ENCODE measurements at places on chromosomes 13 and 19.

- DNase-seq, result no peak
Observed at GRCh38 chr19:49875857-49876421, 1.2 kb downstream of the AKT1S1 start.

DNA sequence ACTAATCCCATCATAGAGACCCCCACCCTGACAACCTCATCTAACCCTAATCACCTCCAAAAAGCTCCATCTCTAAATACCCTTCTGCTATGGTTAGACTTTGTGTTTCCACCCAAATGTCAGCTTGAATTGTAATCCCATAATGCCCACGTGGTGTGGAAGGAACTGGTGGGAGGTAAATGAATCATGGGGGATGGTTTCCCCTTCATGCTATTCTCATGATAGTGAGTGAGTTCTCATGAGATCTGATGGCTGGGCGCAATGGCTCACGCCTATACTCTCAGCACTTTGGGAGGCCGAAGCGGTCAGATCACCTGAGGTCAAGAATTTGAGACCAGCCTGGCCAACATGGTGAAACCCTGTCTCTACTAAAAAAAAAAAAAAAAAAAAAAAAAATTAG lies 2.6 kb downstream of the VMAC start:
- no peak for DNase-seq

DNA sequence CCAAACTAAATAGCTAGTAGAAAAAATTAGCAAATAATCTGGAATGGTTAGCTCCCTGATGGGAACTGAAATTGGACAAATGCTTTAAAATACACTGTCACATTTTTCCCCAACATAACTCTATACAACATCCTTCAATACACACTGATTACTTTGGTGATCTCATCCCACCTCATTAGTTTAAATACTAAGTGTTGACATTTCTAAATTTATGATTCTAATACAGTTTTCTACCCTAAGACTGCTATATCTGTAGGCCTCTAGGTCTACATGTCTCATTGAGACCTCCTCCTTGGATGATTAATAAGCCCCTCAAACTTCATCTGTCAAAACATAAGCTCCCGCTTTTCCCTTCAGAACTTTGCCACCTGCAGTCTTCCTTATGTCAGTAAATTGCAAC lies 80.7 kb upstream of the SLITRK5 start:
- DNase-seq, result no peak

DNA sequence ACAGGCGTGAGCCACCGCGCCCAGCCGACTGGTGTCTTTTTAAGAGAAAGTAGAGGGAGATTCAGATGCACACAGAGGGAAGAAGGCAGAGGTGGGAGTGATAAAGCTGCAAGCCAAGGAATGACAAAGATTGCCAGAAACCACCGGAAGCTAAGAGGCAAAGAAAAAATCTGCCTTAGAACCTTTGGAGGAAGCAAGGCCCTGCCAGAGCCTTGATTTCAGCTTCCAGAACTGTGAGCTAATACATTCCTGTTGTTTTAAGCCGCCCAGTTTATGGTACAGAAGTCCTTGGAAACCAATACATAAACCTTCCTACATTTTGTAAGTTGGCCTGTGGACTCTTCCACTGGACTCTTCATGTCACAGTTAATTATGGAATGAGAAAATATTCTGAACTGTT lies 71.7 kb upstream of the SOX21 start:
- DNase-seq, result no peak

GRCh38 chr13:86445672-86446071 lies 646.5 kb upstream of the SLITRK6 start:
- no peak for DNase-seq

DNA sequence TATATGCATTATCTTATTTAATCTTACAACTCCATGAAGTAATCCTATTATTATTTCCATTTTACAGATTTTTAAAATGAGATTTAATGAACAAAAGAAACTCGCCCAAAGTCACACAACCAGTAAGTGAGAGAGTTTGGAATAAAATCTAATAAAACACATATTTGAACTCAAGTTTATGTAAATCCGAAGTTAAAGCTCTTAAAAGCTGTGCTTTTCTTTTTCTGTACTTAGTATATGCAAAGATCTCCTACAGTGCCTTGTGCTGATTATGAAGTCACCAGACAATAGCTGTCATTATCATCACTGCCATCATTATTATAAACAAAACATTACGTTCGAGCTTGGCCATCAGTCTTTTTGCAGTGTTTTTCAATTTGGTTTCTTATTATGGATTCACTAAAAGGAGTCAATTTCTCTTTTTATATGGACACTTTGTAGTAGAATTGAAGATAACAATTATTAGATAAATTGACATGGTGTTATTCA lies 29.7 kb upstream of the ENOX1 start:
- no peak for DNase-seq

GRCh38 chr19:50269653-50270052 lies 59.5 kb downstream of the KCNC3 start:
- DNase-seq, result no peak

GRCh38 chr19:2978772-2979171 lies 1.4 kb downstream of the TLE6 start:
- DNase-seq, result no peak

GRCh38 chr13:78147905-78148304 lies 229.3 kb upstream of the EDNRB start:
- no peak for DNase-seq

- DNase-seq, result no peak
Observed at GRCh38 chr19:48991873-48992580, 1.1 kb downstream of the GYS1 start.

GRCh38 chr19:42660353-42660752 lies 65.6 kb upstream of the CEACAM8 start:
- DNase-seq, result no peak

GRCh38 chr13:112117955-112118302 lies 51.0 kb downstream of the SOX1 start:
- no peak for DNase-seq

- no peak for DNase-seq
Observed at GRCh38 chr13:52411629-52412028, 5.7 kb upstream of the THSD1 start.

DNA sequence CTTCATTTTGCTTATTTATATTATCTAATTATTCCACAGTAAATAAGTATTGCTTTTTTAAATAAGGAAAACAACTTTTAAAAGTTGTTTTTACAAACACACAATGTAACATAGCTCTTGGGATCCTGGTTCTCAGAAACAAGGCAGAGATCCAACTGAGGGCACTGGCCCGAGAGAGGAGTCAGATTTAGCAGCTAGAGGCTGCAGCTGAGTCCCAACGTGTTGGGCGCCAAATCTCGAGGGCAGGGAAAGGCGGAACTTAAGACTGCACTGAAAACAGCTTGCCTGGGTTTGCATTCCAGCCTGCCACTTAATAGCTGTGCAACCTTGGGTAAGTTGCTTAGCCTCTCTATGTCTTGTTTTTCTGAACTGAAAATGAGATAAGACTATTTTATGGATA lies 16.4 kb upstream of the WASF3 start:
- DNase-seq, result no peak

GRCh38 chr13:95707442-95708390 lies 30.8 kb downstream of the DNAJC3 start:
- no peak for DNase-seq

GRCh38 chr13:48819376-48819775 lies 156.3 kb upstream of the FNDC3A start:
- DNase-seq, result no peak

GRCh38 chr19:50794876-50795663 lies 4.9 kb downstream of the ACP4 start:
- DNase-seq, result peak; percentile 29

Data from stimulated activated CD4-positive, alpha-beta T cell treated with anti-CD3 and anti-CD28 coated beads, Interleukin-15, amount 100 ng/mL, for 1 hour (primary cell).